ENCODE measurements at places on chromosomes 7 and 10. TPM values are rescaled to one million over a fixed set of nuclear protein-coding genes. Genes with fewer than 3 reads are reported as not detected.

ELOVL3 gene
- 1.4 TPM for total RNA-seq

MKI67 gene
- total RNA-seq = 111 TPM

GRCh38 chr10:130301021-130301892, 165.1 kb downstream of the GLRX3 start:
- no peaks in the 10 kb centered on the region for H3K36me3 ChIP-seq
- no peak overlapping the region for H3K27ac ChIP-seq
- no peaks in the 10 kb centered on the region for H3K4me1 ChIP-seq

GRCh38 chr7:149633976-149634945, 136.7 kb upstream of the ZNF746 start:
- H3K27ac ChIP-seq = no peak overlapping the region
- H3K27me3 ChIP-seq = peaks cover 1% of the 10 kb centered on the region
- no peak for DNase-seq
- no peak overlapping the region for H3K4me3 ChIP-seq

CYP26A1 gene
- 0.93 TPM for total RNA-seq

LRRD1 gene
- not detected for total RNA-seq

SPDYE8 gene
- not detected for total RNA-seq

COBL gene
- 63.6 TPM for total RNA-seq

GRCh38 chr10:97505152-97505551, 6.4 kb downstream of the UBTD1 start:
- no peak overlapping the region for H3K27ac ChIP-seq
- H3K4me3 ChIP-seq = no peak overlapping the region
- H3K4me1 ChIP-seq = no peaks in the 10 kb centered on the region
- no peaks in the 10 kb centered on the region for H3K36me3 ChIP-seq
- no peak for DNase-seq
- H3K27me3 ChIP-seq = no peaks in the 10 kb centered on the region

ACHE gene
- 19.0 TPM for total RNA-seq

HOXA11 gene
- total RNA-seq = 0.53 TPM

PNLIP gene
- total RNA-seq = not detected

IQUB gene
- total RNA-seq = 0.35 TPM

DNA sequence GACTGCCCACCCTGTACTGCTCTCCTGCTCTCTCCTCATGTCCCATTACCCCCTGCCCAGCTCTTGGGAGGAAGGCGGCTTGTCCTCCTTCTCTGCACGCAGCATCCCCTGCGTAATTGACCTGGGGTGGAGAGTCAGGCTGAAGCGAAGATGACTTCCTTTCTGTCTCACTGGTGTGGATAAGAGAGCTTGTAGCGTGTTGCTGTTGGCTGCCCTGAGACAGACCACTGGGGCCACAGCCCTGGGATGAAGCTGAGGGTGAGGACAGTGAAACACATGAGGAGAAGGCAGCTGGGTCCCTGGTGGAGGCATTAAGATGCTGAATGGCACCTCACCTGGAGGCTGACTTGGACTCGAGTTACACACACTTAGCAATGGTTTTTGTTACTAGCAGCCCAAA, 310.3 kb upstream of the ZNF32 start:
- no peaks in the 10 kb centered on the region for H3K36me3 ChIP-seq
- no peaks in the 10 kb centered on the region for H3K4me1 ChIP-seq
- no peak overlapping the region for H3K4me3 ChIP-seq
- no peak for DNase-seq

- no peaks in the 10 kb centered on the region for H3K4me1 ChIP-seq
- H3K36me3 ChIP-seq = peaks cover 14% of the 10 kb centered on the region
- no peak overlapping the region for H3K4me3 ChIP-seq
- no peak for DNase-seq
- H3K27ac ChIP-seq = peak overlapping the region; percentile 2
- no peaks in the 10 kb centered on the region for H3K27me3 ChIP-seq
These were observed 197.5 kb downstream of the ARHGAP21 start for GRCh38 chr10:24526085-24526649.

PLEKHS1 gene
- not detected for total RNA-seq

DNA sequence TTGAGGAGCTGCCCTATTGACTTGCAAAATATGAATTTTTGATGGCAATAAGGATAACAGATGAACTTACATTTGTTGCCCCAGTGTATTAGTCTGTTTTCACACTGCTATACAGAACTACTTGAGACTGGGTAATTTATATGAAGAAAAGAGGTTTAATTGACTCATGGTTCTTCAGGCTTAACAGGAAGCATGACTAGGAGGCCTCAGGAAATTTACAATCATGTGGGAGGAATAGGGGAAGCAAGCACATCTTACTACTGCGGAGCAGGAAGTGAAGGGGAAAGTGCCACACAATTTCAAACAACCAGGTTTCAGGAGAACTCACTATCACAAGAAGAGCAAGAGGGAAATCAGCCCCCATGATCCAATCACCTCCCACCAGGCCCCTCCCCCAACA, 57.9 kb downstream of the ZNF22 start:
- H3K4me3 ChIP-seq = no peak overlapping the region
- no peak for DNase-seq
- no peaks in the 10 kb centered on the region for H3K4me1 ChIP-seq

DNA sequence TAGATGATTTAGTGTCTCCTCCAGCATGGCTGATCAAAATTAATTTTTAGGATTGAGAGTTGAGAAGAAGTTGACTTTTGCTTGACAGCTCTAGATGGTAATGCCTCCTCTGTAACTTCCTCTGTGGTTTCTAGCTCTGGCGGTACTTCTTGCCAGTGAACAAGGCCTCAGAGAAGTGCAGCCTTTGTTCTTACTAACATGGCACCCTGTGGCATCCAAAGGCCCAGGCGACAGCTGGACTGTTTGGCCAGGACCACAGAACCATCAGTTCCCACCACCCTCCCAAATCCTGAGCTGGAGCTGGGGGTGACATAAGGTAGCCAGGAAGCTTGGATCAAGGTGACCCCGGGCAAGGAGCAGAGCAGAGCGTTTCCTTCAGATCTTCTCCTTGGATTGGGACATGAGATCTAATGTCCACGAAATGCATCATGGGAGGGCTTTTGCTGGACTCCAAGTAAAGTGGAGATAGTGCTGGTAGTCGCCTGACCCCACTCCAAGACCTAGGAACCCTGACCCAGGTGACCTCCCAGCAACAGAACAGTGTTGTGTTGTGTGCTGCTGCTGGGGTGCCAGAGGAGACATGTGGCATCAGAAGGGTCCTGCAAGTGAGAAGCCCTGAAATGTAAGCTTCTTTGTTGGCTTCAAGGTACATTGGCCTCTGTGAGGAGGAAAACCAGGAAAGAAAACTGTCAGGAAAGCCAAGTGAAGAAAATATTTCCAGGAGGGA, 41.8 kb downstream of the APBB1IP start:
- no peak for DNase-seq
- H3K36me3 ChIP-seq = no peaks in the 10 kb centered on the region
- no peak overlapping the region for H3K27ac ChIP-seq
- H3K4me1 ChIP-seq = peaks cover 7% of the 10 kb centered on the region
- no peak overlapping the region for H3K4me3 ChIP-seq
- H3K27me3 ChIP-seq = no peaks in the 10 kb centered on the region
